ENCODE measurements at places on chromosomes 12 and 14. TPM values are rescaled to one million over a fixed set of nuclear protein-coding genes. Genes with fewer than 3 reads are reported as not detected.

DNA sequence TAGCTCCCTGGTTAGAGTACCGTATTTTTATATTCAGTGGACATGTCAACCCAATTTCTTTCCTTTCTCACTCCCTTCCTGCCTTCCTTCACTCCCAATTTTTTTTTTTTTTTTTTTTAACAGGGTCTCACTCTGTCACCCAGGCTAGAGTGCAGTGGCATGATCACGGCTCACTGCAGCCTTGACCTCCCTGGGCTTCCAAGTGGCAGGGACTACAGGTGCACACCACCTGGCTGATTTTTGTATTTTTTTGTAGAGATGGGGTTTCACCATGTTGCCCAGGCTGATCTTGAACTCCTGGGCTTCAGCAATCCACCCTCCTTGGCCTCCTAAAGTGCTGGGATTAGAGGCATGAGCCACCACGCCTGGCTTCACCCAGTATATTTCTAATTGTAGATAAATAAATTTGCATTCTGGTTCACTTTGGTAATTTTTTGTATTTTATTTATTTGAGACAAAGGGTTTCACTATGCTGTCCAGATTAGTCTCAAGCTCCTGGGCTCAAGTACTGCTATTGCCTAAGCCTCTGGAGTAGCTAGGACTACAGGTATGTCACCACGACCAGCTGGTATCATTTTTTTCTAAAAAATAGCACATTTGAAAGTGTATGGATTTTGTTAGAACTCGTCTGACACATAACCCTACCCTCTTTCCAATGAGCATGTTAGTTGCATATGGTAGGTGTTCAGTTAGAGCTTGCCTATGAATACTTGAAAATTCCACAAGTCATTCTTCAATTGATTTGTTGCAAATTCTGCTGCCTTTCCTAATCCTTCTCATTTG, 15.7 kb downstream of the SLC38A2 start:
- no peak overlapping the region for H3K27ac ChIP-seq
- no peak overlapping the region for H3K4me3 ChIP-seq
- no peaks in the 10 kb centered on the region for H3K27me3 ChIP-seq
- no peaks in the 10 kb centered on the region for H3K36me3 ChIP-seq
- no peak for DNase-seq
- no peaks in the 10 kb centered on the region for H3K4me1 ChIP-seq

DNA sequence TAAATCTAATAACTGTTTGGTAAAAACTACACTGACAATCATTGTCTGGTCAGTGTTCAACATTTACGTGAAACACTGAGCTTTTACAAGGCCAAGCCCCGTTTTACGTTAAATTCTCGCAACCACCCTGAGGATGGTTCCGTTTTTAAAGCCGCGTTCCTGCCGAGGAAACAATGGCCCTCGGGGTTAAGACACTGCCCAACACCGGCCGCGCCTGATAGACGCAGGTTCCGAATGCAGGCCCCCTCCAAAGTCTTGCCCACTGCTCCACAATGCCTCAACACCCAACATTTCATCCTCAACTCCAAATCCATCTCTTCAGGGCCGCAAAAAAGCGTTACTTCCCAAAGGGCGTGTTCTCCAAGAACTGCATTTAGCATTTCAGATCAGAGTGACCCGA, 953 bp upstream of the SNRPF start:
- H3K36me3 ChIP-seq, result no peaks in the 10 kb centered on the region
- no peaks in the 10 kb centered on the region for H3K27me3 ChIP-seq
- H3K4me1 ChIP-seq, result peaks cover 5% of the 10 kb centered on the region
- DNase-seq, result peak; percentile 21
- H3K4me3 ChIP-seq, result peak overlapping the region; percentile 80

GRCh38 chr14:69325086-69325485, 65.1 kb downstream of the GALNT16 start:
- no peaks in the 10 kb centered on the region for H3K36me3 ChIP-seq
- H3K27me3 ChIP-seq, result no peaks in the 10 kb centered on the region
- no peak overlapping the region for H3K4me3 ChIP-seq
- DNase-seq, result no peak

GRCh38 chr12:132505105-132505851, 15.3 kb downstream of the FBRSL1 start:
- no peaks in the 10 kb centered on the region for H3K27me3 ChIP-seq
- DNase-seq, result no peak
- peak overlapping the region; percentile 55 for H3K27ac ChIP-seq
- H3K4me1 ChIP-seq, result peaks cover 85% of the 10 kb centered on the region
- H3K36me3 ChIP-seq, result no peaks in the 10 kb centered on the region

Gene RAB15
- total RNA-seq, result 1.9 TPM

DNA sequence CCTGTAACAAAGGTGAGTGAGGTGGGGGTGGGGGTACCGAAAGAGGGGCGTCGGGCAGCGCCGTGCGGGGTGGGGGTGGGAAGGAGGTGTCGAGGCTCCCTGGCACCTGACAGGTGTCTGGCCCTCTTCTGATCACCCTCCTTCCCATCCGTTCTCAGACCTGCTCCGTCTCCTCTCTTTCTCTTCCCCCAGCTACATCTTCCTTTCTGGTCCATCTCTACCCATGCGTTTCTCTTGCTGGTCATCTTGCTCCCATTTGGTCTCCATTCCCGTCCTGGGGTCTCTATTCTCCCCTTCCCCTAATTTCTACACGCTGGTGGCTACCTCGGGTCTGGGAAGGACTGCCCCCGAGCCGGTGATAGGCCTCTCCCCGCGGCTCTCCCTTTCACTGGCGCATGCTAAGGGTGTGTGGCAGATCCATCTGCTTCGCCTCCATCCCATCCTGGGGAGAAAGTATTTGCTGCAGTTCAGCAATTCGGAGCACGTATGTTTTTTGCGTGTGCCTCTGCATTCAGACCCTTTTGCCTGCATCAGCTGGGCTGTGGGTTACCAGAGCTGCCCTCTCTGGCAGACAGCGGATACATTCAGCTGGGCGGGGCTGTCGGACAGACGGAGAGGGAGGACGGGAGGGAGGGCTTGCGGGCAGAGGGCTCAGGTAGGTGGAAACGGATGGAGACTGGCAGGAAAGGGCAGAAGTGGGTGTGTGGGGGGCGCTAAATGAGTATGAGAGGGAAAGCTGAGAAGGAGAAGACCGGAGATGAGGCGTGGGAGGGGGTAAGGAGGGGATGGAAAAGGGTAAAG, 730 bp downstream of the CLSTN3 start:
- H3K4me3 ChIP-seq, result peak overlapping the region; percentile 73
- no peaks in the 10 kb centered on the region for H3K36me3 ChIP-seq
- no peaks in the 10 kb centered on the region for H3K27me3 ChIP-seq
- DNase-seq, result peak; percentile 73
- H3K4me1 ChIP-seq, result peaks cover 17% of the 10 kb centered on the region

Gene INHBE
- total RNA-seq, result 0.25 TPM

DNA sequence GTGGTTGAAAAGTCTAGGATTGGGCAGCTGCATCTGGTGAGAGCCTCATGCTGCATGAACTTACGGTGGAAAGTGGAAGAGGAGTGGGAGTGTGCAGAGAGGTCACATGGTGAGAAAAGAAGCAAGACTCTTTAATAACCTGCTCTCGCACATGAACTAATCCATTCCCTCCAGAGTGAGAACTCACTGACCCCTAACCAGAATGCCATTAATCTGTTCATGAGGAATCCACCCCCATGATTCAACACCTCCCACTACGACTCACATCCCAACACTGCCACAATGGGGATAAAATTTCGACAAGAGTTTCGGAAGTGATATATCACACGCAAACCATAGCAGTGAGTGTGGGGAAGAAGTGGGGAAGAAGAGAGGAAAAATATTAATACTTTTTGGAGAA, 377.4 kb downstream of the NAV3 start:
- H3K4me1 ChIP-seq, result no peaks in the 10 kb centered on the region
- no peaks in the 10 kb centered on the region for H3K27me3 ChIP-seq
- DNase-seq, result no peak
- H3K36me3 ChIP-seq, result no peaks in the 10 kb centered on the region
- H3K27ac ChIP-seq, result no peak overlapping the region

Gene ZNF839
- total RNA-seq, result 55.4 TPM

Gene KERA
- total RNA-seq, result 0.24 TPM

DNA sequence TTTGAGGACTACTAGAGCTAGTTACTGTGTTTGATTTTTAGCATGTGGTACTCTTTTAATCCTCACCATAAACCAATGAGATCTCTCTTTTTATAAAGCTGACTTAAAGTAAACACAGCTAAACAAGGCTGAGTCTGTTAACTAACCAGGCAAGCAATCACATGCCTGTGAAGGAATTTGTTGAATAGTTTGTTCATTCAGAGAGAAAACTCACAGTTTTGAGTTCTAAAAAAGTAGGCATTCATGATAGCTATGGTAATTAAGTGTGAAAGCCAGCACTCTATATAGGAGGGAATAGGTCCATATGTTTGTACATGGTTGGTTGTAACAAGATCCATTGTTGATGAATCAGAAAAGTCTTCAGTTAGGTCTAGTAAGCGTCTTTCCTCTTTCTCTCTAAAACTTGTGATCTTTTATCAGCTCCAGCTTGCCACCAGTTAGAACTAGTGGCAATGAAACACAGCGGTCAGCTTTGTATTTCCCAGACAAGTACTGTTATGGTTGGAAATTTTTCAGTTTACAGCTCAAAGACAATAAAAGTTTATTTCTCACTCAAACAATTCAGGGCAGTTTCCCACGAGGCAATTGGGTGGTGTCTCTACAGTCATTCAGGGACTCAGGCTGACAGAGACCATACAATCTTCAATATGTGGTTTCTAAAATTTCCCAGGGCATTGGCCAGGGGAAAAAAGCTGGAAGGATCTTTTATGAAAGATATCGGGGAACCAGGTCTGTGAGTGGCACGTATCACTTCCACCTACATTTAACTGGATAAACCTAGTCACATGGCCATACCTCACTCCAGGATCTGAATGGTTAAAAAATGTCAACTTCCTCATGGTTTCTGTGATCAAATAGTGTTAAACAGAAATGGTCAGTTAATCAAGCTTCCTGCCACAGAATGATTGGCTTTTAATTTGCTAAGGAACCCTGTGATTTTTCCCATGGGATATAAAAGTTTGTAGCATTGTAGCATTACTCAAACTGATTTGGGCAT, 203.1 kb downstream of the KIF21A start:
- DNase-seq, result no peak
- H3K27ac ChIP-seq, result no peak overlapping the region
- H3K27me3 ChIP-seq, result no peaks in the 10 kb centered on the region

GRCh38 chr12:124125203-124125871, 152.3 kb downstream of the ZNF664 start:
- no peak overlapping the region for H3K4me3 ChIP-seq
- no peak overlapping the region for H3K27ac ChIP-seq
- no peak for DNase-seq
- H3K27me3 ChIP-seq, result no peaks in the 10 kb centered on the region

Gene ACYP1
- total RNA-seq, result 20.1 TPM

- no peak overlapping the region for H3K27ac ChIP-seq
- no peaks in the 10 kb centered on the region for H3K36me3 ChIP-seq
- no peaks in the 10 kb centered on the region for H3K27me3 ChIP-seq
- no peak overlapping the region for H3K4me3 ChIP-seq
- H3K4me1 ChIP-seq, result no peaks in the 10 kb centered on the region
These were observed 150.7 kb downstream of the CAND1 start for GRCh38 chr12:67419810-67420209.

GRCh38 chr12:81610955-81611889, 147.9 kb downstream of the PPFIA2 start:
- DNase-seq, result no peak
- H3K36me3 ChIP-seq, result no peaks in the 10 kb centered on the region
- H3K4me1 ChIP-seq, result no peaks in the 10 kb centered on the region
- H3K27ac ChIP-seq, result no peak overlapping the region

Gene STAT2
- 110 TPM for total RNA-seq

DNA sequence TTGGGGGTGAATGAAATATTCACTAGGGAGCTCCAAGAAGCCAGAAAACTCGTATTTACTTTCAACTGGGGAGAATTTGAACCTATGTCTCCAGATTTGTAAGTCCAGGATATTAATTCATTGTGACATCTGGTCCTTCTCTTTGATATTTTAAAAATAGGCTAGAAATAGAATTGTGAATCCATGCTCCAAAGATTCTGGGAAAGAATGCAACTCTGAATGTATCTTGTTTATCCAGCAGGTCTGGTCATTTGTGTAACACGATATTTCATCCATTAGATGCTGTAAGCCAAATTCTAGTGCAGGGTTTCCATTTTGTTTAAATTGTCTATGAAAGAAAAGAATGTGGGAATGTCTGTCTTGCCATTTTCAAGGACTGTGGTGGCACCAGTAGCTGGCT, 334.7 kb downstream of the BMP4 start:
- H3K36me3 ChIP-seq, result no peaks in the 10 kb centered on the region
- no peaks in the 10 kb centered on the region for H3K4me1 ChIP-seq
- no peak for DNase-seq
- H3K27me3 ChIP-seq, result no peaks in the 10 kb centered on the region
- H3K4me3 ChIP-seq, result no peak overlapping the region

Gene TTC9
- 2.4 TPM for total RNA-seq

DNA sequence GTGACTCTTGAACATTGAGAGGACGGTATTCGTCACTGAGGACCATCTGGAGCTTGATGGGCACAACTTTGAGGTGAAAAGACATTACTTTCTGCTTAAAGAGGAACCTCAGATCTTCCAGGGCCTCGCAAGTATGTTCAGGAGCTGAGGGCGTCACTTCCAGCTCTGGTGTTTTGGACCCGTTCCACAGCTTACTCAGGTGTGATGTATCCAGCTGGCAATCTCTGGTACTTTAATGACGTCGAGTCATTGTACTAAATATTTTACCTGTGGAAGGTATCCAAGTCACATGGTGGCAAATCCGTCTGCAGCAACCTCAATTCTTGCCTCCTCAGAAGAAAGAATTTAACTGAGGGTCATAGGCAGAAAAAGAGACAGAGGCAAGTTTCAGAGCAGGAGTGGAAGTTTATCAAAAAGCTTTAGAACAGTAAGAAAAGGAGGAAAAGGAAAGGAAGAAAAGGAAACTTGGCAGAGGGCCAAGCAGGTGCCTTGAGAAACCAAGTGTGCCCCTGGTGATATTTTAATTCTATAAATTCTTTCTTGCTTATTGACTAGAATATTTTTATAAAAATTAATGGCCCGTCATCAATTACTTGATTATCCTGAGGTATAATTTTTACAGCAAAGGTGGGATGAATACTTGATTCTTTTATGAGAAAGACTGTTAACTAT, 250.6 kb downstream of the AEBP2 start:
- H3K36me3 ChIP-seq, result no peaks in the 10 kb centered on the region
- no peaks in the 10 kb centered on the region for H3K4me1 ChIP-seq
- no peaks in the 10 kb centered on the region for H3K27me3 ChIP-seq
- H3K4me3 ChIP-seq, result peak overlapping the region; percentile 46

DNA sequence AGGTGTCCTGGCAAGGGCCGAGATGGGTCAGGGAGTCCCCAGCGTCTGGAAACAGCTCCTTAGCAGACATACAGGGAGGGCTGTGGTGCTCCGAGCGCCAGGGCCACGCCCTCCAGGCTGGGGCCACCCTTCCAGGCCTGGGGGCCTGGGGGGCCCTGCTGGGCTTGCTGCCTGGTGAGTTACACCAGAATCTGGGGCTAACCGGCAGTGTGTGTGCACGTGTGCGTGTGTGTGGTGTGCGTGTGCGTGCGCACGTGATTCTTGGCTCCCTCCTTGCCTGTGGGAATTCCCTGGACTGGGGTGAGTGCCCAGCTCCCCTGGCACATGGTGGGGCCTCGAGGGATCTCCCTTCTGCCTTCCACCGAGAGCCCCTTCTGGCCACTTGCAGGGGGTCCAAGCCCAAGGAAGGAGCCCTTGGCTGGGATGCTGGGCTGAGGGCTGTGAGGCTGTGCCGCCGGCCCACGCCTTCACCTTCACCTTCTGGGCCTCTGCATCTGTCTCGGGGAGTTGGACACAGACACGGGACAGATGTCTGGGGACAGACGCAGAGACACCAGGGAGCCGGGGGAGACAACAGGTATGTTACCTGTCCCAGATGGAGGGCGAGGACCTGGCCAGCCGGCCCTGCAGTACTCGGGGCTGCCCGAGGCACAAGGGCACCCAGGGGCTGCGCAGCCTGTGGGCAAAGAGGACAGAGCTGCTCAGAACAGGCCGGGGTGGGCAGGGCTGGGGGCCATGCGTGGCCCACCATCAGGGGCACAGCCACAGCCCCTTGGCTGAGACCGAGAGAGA, 37.2 kb downstream of the BEGAIN start:
- no peaks in the 10 kb centered on the region for H3K27me3 ChIP-seq
- no peak overlapping the region for H3K27ac ChIP-seq
- no peak overlapping the region for H3K4me3 ChIP-seq

Data from testis (tissue), 5 donors.